ENCODE measurements at places on chromosomes 1 and 21.

- no peak for DNase-seq
Observed at GRCh38 chr1:5394111-5394510, 598.1 kb downstream of the NPHP4 start.

DNA sequence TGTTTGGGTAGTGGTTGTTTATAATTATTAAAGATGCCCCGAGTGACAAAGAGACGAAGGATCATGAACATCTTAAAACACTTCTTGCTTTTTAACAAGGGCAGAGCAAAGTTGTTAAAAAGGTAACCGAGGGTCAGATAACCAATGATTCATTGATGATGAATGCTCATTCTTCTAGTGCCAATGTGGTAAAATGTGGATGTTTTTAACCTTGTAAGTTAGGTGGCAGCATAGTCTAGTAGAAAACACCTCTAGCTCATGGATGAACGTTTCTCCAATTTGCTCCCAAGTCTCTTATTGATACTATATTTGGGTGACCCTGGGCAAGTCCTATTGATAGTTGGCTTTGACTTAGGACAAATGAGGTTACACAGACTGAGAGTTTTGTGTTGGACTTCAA, 167.9 kb downstream of the KIF26B start:
- no peak for DNase-seq

GRCh38 chr1:174337000-174337681, 110.6 kb upstream of the GPR52 start:
- DNase-seq, result no peak

DNA sequence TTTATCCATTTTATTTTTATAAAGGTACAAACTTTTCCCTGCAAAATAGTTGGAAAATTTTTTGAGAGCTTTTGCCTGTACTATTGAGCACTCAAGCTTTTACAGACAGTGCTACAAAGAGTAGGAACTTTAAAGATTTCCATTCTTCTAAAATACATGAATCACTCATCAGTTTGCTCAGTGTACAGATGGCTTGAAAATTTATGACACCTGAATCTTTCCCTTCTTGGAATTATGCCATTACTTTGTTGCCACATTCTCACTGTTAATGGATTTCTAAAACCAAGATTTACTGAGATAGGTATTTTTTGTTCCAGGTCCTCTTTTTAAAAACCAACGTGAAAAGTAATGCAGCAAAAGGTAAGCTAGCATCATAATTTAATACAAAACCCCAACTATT, 76.0 kb downstream of the GPATCH2 start:
- DNase-seq, result no peak

GRCh38 chr1:235342039-235342438, 13.7 kb downstream of the GGPS1 start:
- DNase-seq, result no peak

DNA sequence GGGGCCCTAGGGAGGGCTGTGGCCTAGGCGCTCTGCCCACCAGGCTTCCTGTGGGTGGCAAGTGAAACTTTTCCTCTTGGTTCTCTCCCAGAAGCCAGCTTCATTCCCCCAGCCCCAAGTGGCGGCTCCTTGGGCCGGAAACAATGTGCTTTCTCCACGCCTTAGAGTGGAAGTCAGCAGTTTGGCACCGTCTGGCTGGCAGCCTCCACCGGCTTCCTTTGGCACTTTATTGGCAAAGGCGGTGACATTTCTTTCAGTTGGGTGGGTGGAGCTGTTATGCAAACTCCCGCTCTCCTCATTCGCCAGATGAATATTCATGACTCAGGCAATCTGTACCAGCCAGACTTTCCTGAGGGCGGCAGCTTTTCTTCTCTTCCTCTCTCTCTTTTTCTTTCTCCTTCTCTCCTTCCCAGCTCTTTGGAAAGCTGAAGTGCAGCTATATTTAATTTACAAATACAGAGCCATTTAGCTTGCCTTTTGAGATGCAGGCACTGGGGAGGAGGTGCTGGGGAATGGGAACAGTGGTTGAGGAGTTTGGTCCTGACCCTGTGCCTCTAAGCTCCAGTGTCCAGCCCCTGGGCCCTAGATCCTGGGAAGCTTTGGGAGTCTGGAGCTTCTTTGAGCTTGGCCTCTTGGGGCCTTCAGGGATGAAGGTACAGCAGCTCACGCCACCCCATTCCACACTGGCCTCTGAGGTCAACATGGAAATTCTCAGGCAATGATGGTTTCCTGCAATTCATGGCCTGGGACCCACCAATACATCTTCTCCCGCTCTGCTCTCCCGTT, 67.8 kb upstream of the POU3F1 start:
- no peak for DNase-seq

GRCh38 chr1:241451956-241452355, 67.6 kb downstream of the FH start:
- DNase-seq, result no peak
